ENCODE measurements at places on chromosomes 6 and 20.

DNA sequence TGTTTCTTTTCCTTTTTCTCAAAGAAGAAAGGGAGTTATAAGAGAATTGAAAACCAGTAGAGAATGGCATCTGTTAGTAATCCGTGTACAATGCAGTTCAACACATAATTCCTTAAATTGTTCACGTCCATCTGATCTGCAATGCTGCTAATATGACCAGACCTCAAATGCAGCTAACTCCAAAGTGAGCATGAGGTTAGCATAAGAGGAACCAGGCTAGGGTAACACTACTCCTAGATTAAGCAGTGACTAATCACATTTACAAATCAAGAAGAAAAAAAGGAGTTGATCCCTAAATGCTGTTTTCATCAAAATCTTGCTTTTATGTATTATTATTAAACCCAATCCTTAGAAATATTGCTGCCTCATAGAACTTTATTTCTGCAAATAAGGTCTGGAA lies 432.7 kb upstream of the ARID1B start:
- no peak for DNase-seq

- no peak for DNase-seq
Observed at GRCh38 chr20:10239954-10240353, 21.3 kb downstream of the SNAP25 start.

GRCh38 chr6:50093116-50093937 lies 43.6 kb upstream of the DEFB112 start:
- no peak for DNase-seq

GRCh38 chr6:32840604-32841246 lies 2.2 kb upstream of the TAP2 start:
- DNase-seq, result peak; percentile 75

DNA sequence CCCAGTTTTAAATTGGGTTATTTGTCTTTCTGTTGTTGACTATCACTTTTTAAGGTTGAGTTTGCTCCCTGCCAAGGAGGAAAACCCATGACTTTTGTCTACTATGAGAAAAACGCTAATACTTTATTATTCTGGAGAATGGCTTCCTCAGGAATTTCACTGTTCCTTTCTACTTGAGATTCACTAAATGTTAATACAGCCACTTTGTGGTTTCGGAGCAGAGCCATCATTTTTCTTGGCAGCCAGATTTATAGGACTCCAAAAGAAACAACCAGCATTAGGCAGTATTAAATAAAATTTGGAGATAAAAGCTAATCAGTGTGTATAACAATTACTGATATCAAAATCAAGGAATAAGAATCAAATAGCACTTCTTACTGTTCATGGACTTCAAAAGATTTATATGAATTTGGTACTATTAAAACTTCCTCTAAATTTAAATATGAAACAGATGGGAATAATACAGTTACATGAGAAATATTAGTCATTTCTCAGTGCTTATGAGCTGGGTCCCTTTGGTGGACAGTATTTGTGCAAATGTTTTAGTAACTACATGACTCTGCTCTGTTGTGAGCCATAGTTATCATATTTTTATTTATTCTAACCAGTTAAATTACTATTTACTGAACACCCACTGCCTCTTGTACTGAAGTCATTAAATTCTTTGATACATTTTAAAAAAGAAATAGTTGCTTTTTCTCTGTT lies 64.1 kb upstream of the FBXO30 start:
- DNase-seq, result no peak

DNA sequence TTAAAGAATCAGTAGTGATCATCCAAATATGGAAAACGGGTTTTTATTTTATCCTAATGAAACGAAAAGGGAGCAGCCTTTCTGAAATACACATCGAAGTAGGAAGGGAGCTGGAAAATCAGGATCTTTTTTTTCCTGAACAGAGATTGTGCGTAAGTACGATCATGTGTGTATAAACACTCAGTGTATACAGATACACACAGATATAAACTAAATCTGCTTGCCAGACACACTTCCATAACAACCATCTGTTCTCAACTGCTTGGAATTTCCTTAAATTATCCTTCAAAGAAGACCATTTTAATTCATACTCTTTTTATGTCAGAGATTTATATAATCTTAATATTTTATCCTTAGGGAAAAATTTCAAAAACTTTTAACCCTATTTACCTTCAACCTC lies 110.7 kb downstream of the CHD6 start:
- no peak for DNase-seq

DNA sequence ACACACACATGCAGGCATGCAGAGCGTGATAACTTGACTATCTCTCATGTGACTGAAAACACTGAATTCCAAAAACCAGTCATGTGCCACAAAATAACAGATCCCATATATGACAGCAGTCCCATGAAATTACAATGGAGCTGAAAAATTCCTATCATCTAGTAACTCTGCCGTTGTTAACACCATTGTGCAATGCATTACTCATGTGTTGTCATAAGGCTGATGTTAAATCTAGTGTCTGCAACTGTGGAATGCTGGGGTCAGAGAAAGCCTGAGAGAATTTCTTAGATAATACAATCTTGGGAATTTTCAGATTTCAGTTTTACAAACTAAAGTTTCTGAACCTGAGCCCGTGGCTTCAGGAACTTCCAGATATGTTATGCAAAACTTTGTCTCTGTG lies 70.2 kb downstream of the LYRM4 start:
- DNase-seq, result no peak

- DNase-seq, result peak; percentile 29
Observed at GRCh38 chr20:24721891-24722568, 227.0 kb upstream of the CST7 start.

Measured in stimulated activated effector memory CD8-positive, alpha-beta T cell treated with anti-CD3 and anti-CD28 coated beads, Interleukin-12 subunit alpha, Interleukin-12 subunit beta, amount 100 ng/mL, for 72 hours (primary cell).